Testis (tissue), 5 donors: ENCODE measurements at places on chromosomes 1 and 21. TPM values are rescaled to one million over a fixed set of nuclear protein-coding genes. Genes with fewer than 3 reads are reported as not detected.

DNA sequence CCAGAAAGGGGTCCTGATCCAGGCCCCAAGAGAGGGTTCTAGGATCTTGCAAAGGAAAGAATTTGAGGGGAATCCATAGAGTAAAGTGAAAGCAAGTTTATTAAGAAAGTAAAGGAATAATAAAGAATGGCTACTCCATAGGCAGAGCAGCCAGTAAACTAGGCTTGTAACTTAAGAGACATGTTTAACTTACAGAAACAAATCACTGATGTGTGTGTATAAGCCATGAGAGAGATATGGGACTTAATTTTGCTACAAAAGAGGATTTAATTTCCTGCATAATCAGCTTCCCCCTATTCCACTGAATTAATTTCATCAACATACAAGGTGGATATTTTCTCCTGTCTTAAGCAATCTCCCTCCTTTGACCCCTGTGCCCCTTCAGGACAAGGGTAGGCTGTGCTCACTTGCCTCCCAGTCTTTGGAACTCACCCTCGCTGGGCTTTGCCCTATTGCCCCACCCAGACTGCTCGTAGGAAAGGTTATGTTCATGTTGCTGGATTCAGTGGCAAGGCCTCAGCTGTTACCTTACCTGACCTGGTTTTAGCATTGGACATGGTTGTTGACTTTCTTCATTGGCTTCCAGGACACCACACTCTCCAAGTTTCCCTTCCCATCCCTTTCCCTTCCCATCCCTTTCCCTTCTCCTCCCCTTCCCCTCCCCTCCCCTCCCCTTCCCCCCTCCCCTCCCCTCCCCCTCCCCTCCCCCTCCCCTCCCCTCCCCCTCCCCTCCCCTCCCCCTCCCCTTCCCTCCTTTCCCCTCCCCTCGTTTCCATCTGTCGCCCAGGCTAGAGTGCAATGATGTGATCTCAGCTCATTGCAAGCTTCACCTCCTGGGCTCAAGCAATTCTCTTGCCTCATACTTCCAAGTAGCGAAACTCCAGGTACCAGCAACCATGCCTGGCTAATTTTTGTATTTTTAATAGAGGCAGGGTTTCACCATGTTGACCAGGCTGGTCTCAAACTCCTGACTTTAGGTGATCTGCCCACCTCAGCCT is 44.6 kb downstream of the TBCE start:
- no peak overlapping the region for H3K4me3 ChIP-seq
- DNase-seq: no peak
- peaks cover 8% of the 10 kb centered on the region for H3K4me1 ChIP-seq
- no peak overlapping the region for H3K27ac ChIP-seq
- H3K27me3 ChIP-seq: no peaks in the 10 kb centered on the region
- H3K36me3 ChIP-seq: no peaks in the 10 kb centered on the region

The LMX1A gene
- total RNA-seq: 0.94 TPM

- no peaks in the 10 kb centered on the region for H3K27me3 ChIP-seq
- H3K4me3 ChIP-seq: no peak overlapping the region
- no peak overlapping the region for H3K27ac ChIP-seq
- H3K4me1 ChIP-seq: no peaks in the 10 kb centered on the region
- no peaks in the 10 kb centered on the region for H3K36me3 ChIP-seq
Observed at GRCh38 chr1:48687282-48688045, 89.2 kb downstream of the BEND5 start.

GRCh38 chr1:59485949-59486348 is 189.1 kb downstream of the FGGY start:
- no peak overlapping the region for H3K27ac ChIP-seq
- H3K36me3 ChIP-seq: no peaks in the 10 kb centered on the region
- no peaks in the 10 kb centered on the region for H3K27me3 ChIP-seq
- H3K4me3 ChIP-seq: no peak overlapping the region
- DNase-seq: no peak

The SLAMF9 gene
- 2.0 TPM for total RNA-seq

The MAP7D1 gene
- 45.4 TPM for total RNA-seq

The NTMT2 gene
- 1.8 TPM for total RNA-seq

DNA sequence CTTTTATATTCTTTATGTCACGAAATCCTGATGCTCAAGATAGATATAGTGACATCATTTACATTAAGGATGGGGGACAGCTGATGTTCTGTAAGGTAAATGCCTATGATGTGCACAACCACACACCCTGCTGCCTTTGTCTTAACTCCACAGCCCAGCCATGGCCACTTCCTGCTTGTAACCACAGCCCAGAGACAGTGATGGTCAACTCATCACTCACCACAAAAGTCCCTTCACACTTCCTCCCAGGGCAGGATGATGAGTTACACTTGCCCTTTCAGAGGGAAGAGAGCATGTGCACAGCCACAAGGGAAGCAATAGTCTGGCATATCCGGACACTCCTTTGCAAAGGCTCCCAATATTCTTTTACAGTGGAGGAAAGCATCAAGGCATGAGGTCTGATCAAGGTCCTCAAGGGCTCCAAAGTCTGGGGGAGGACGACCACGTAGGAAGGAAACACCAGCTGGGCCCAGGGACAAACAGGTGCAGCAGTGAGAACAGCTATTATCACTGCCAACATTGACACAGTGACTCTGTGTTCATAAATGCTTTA is 53.8 kb downstream of the PLPP3 start:
- no peak overlapping the region for H3K27ac ChIP-seq
- H3K4me3 ChIP-seq: no peak overlapping the region
- no peaks in the 10 kb centered on the region for H3K27me3 ChIP-seq
- H3K4me1 ChIP-seq: peaks cover 10% of the 10 kb centered on the region

GRCh38 chr1:170340308-170340707 is 191.7 kb upstream of the GORAB start:
- no peaks in the 10 kb centered on the region for H3K36me3 ChIP-seq
- H3K4me1 ChIP-seq: peaks cover 22% of the 10 kb centered on the region
- no peaks in the 10 kb centered on the region for H3K27me3 ChIP-seq

DNA sequence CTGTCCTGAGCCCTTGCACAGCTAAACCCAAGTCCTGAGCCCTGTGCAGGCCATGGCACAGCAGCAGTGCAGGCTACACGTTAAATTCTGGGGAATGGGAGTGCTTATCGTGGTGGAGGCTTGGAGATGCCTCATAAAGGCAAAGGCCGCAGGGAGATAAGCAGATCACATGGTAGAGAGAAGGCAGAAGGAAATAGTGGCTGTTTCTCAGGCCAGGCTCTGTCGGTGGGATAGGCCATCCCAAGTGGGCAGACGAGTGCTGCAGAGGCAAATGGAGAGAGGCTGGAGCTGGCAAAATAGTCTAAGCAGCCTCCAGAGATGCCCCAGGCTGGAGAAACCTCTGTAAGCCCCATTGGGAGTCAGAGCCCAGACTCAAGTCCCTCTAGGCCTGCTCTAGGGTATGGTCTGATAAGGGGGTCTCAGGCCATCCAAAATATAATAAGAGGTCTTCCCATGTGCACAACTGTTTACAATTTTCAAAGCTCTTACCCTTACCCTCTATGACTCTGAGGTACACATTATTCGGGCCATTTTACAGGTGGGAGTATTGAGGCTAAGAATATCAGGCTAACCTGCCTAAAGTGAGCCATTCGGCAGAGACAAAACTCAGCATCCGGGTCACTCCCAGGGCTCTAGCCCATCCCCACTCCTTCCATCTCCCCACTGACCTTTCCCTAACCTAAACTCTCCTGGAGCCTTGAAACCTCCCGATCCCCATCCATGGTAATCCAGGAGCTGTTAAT is 79.6 kb downstream of the NKAIN1 start:
- H3K27ac ChIP-seq: no peak overlapping the region
- no peak for DNase-seq
- H3K4me1 ChIP-seq: peaks cover 6% of the 10 kb centered on the region

DNA sequence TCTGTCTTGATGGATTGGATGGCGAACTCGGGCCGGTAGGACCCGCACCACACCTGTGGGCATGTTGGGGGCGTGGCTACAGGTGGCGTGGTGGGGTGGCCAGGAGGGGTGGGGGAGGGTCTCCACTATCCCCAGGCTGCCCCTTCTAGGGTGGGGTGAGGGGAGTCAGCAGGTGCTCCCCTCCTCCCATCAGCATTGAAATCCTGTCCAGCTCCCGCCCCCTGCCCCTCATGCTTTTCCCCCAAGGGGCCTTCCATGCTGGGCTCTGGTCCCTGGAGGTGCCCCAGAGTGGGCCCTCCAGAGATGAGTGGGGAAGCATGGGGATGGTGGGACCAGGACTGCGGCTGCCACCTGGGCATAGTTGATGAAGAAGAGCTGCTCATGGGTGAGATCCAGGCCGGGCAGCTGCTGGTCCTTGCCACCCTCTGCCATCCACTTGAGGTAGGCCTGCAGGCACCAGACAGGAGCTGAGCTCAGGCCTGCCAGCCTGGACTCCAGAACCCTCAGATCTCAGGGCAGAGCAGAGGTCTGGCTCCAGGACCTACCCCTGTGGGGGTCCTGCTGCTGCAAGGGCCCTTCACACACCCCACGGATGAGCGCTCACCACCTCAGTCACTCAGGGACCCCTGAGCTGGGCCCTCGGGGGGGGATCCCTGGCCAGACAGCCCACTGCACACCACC is 5.1 kb downstream of the PRXL2B start:
- DNase-seq: no peak
- no peaks in the 10 kb centered on the region for H3K27me3 ChIP-seq
- no peak overlapping the region for H3K27ac ChIP-seq
- H3K36me3 ChIP-seq: no peaks in the 10 kb centered on the region
- peaks cover 17% of the 10 kb centered on the region for H3K4me1 ChIP-seq

DNA sequence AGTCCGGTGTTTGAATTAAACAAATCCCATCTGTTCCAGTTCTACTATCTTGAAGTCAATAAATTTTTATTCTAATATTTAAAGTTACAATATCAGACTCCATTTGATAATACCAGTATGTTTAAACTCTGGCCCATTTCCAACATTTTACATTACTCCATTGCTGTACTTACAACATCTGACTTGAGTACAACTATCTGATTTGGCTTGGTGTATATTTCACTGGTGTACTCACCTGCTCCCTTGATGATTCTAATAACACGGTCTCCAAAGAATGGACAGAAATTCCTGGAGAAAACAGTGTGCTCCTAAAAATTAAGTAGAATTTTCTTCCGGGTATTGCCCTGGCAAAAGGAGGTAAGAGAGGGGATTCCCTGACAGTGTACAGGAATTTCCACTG is 680.5 kb upstream of the ADAMTS5 start:
- DNase-seq: no peak
- H3K4me3 ChIP-seq: no peak overlapping the region
- H3K27me3 ChIP-seq: no peaks in the 10 kb centered on the region
- H3K4me1 ChIP-seq: no peaks in the 10 kb centered on the region
- no peak overlapping the region for H3K27ac ChIP-seq
- no peaks in the 10 kb centered on the region for H3K36me3 ChIP-seq

GRCh38 chr21:30207252-30207579 is 8.7 kb downstream of the CLDN8 start:
- H3K4me3 ChIP-seq: no peak overlapping the region
- H3K27me3 ChIP-seq: no peaks in the 10 kb centered on the region
- H3K27ac ChIP-seq: no peak overlapping the region
- no peak for DNase-seq
- H3K36me3 ChIP-seq: no peaks in the 10 kb centered on the region
